Hindlimb muscle (tissue), 1 donor: ENCODE measurements at places on chromosomes 13 and 19.

GRCh38 chr19:38210458-38210987 lies 13.5 kb downstream of the DPF1 start:
- peak; percentile 93 for DNase-seq

DNA sequence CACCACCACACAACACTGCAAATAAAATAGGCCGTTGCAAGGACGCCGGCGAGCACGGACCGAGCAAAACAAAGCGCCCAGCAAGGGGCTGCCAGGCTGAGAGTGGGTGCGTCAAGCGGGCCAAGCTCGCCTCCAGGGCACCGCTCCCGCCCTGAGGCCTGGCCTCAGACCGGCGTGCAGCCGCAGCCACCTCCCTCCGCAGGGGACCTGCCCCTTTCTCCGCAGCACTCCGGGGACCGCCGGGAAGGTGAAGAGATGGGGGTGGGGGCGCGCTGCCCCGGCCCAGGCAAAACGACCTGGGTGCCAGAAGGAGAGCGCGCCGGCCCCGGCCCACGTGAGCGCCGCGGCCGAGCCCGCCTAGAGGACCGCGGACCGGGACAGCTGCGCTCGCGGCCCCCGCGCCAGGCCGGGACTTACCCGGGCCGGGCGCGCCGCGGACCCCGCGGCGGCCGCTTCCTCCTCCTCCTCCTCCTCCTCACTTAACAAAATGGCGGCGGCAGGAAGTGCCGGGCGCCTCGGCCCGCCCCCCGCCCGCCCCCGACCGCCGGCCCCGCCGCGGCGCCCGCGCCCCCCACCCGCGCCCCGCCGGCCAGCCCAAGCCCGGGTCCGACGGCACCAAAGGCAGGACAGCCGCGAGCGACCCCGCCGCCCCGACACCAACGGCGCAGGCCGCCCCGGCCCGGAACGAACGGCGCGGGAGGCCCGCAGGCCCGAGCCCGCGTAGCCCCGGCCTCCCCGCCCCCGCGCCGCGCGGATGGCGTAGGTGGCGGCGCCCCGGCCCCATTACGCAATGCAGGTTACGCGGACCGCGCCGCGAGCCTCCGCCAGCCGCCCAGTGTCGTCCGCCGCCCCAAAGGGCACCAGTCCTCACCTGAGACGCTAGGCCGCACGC lies 674 bp downstream of the BRD4 start:
- DNase-seq, result peak; percentile 58

- DNase-seq, result no peak
Measured at GRCh38 chr19:3605361-3605760, 1.3 kb downstream of the TBXA2R start.

GRCh38 chr13:46816371-46816770 lies 19.4 kb upstream of the ESD start:
- DNase-seq, result no peak

GRCh38 chr13:92900446-92900845 lies 326.2 kb upstream of the GPC6 start:
- no peak for DNase-seq

DNA sequence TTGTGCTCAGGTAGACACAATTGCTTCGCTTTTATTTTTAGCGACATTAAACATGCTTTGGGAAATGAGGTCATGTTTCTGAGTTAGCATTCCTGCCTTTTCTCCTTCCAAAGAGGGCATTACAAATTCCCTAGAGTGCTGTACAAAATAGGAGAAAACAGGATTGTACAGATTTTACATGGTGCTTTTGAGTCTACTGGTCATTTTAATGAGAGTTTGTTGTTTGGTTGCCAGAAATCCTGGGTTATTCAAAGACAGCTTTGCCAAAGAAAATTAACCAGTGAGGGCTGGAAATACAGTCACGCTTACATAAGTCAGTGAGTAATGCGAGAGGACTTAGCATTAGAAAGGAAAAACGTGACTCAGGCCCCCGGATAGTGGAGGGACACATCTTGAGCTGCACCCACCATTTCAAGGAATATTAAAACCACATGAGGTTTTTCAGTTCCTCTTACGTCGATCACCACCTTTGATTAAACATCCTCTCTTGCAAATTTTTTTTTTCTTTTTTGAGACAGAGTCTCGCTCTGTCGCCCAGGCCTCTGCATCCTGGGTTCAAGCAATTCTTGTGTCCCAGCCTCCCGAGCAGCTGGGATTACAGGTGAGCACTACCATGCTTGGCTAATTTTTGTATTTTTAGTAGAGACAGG lies 55.4 kb downstream of the SACS start:
- DNase-seq, result peak; percentile 30

GRCh38 chr13:111936267-111936925 lies 130.6 kb upstream of the SOX1 start:
- no peak for DNase-seq

DNA sequence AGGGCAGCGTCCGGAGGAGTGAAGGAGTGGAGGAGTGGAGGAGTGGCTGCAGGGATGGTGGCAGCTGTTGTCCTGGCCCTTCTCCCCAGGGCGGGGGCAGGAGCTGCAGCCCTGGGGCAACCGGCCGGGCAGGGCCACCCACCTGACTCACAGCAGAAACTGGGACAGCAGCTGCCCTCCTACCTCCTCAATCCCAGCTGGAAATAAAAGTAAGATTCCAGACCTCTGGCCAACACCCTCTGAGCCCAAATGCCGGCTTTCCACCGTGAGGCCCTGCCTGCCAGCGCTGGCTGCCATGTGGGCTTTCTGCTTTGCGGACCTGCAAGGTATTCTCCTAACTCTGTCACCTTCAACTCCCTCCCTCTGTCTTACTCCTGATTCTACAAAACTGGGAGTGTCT lies 3.3 kb upstream of the CLPP start:
- no peak for DNase-seq

DNA sequence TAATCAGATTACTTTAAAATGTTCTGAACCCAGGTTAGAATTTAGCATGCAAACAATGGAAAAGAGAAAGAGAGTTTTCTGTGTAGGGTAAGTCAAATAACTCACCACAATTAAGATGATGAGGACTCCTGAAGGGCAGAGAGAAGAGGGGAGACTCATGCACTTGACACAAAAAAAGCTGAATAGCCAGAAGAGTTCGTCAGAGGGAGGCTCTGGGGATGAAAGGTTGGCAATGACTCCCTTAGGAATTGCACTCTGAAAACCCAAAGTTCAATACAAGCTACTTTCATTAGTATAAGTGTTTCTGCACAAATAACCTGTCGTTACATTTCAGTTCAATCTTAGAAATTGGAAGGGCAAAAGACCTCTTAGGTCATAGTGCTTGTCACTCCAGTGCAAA lies 434.4 kb upstream of the PCDH9 start:
- DNase-seq, result no peak

DNA sequence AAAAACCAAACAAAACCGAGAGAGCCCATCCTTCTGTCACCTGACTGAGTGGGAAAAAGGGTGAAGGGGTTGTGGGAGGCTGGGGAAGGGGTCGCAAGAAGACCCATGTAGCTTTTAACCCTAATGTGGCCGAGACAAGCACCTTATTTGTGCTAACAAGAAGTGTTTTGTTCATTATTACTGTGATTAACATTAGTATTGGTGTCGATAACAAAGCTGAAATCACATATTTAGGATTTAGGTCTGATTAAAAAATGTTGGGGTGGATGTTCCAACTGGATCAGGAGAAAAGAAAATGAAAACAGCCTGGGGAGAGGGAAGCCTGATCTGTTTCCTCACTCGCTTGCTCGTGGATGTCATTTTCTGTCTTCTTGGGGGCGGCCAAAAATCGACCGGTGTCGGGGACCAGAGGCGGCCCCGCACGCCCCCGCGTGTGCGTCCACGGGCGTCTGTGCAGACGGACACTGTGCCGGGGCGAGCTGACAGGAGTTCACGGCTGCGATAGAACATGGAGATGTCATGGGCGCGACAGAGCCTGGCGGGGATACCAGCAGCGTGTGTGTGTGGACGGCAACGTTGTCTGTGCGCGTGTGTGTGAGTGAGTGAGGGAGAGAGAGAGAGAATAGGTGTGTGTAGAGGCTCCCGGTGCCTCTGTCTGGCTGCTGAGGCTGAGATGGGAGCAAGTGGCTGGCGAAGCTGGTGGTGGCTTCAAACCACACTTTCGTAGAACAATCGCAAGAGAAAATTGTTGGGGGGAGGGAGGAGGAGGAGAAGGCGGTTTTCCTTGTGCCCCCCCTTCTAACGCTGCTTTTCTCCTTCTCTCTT lies 29.1 kb downstream of the NFIX start:
- DNase-seq, result no peak

- DNase-seq, result no peak
Measured at GRCh38 chr19:3097442-3097871, 3.3 kb downstream of the GNA11 start.

- no peak for DNase-seq
Measured at GRCh38 chr13:28358708-28359107, 136.2 kb downstream of the FLT1 start.

GRCh38 chr19:9839415-9839814 lies 4.3 kb downstream of the PIN1 start:
- no peak for DNase-seq

GRCh38 chr19:40388481-40388880 lies 1.5 kb downstream of the HIPK4 start:
- DNase-seq, result no peak

DNA sequence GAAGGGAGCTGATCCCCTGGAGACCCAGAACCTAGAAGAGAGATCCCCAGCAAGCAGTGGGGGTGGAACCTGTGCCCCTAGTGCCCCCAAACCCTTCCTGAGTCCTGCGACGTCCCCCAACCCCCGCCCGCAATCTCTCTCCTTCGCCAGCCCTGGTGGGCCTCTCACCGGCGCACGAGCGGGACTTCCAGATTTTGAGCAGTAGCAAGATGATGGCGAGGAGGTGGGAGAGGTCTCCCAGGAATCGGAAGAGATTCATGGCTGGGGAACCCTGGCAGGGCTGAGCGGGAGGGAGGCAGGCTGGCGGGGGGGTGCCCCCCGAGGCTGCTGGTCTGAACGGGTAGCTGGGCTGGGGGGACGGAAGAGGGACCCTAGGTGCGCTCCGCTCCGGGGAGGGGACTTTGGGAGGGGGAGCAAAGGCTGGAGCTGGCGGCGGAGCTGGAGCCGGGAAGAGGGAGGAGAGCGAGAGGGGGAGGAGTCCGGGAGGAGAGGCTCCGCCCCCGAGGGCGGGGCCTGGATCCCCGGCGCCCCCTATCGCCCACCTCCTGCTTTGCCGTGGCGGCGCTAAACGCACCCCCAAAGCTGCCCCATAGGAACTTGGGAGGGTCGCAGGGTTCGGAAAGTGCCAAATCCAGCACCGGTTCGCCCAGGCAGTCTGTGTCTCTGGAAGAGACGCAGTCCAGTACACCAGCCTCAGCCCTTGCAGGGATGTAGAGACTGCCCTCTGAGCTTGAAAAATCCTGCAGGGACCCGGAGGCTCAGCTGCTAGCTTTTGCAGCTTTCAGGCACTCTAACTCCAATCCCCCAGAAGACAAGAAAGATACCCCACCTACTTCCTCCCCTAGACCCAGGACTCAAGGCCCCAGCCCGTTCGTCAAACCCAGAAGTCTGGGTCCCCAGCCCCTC lies at the start of gene KDELR1:
KDELR1 (minus strand) TSS at position 452 of the 906 bp plus-strand sequence; CDS start at position 259, 193 bp downstream.
- peak; percentile 89 for DNase-seq

DNA sequence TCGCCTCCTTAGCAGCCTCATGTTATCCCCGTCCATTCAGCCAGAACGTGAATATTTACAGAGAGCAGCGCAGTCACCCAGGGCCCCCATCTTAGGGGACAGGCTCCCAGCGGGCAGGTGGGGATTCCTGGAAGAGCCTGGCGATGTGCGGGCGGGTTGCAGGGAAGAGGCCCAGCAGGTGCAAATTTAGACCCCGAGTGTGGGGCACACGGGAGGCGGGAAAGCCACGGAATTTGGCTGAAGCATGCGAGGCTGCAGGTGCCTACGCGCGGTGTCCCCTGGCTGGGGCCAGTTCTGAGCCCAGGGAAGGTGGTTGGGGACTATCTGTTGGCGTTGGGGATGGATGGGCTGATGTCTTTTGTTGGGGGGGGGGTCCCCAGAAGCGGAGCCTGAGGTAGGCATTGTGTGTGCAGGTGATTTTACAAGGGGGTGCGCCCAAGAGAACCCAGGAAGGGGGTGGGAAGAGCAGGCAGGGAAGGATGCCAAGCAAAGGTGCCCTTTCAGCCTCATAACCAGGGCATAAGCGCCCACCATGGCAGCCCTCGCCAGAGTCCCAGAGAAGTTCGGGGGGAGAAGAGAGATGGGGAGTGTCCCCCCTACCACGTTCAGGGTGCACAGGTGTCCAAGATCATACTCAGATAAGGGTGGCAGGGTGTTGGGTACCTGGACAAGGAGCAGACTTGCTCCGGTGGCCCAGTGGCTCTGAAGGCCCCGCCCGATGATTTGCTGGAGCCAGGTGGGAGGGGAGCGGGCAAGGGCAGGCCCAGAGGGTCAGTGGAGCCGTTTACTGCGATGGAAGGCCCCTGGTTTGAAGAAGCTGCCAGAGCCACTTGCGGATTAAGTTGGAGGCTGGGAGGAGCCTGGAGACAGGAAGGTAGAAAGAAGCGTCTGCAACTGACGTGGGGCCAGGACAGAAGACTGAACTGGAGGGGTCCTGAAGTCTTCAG lies 1.2 kb downstream of the TPGS1 start:
- no peak for DNase-seq

- DNase-seq, result no peak
Measured at GRCh38 chr19:14022469-14022868, 5.5 kb upstream of the RLN3 start.

DNA sequence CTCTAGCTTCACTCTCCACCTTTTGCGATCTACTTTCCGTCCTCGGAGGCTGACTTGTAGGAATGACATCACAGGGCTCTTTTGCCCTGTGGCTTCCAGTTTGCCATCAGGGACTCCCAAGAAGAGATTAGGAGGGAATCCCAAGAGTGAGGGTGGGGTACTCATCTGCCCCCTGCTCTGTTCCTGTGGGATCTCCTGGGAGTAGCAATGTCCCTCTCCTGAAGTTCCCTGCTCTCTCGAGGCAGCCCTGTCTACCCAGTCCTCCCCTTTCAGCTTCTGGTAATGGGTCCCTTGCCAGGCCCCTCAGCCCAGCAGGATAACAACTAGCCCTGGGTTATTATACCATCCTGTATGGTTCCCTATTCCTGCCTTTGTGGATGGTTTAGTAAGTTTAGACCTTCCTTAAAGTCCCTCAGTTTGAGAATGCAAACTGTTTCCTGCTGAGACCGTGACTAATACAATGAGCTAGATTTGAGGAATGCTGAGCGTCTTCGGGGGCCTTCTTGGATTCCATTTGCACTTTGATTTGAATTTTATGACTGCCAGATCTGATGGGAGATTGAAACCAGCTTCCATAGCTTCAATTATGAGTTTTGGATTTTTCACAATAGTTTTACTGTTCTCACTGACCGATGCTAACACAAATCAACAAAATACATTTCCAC lies 73.7 kb upstream of the IPO5 start:
- peak; percentile 35 for DNase-seq

GRCh38 chr19:2043961-2044708 lies 6.9 kb downstream of the MKNK2 start:
- no peak for DNase-seq
